Naive thymus-derived CD8-positive, alpha-beta T cell (primary cell): ENCODE measurements at places on chromosomes 2 and 18. TPM values are rescaled to one million over a fixed set of nuclear protein-coding genes. Genes with fewer than 3 reads are reported as not detected.

DNA sequence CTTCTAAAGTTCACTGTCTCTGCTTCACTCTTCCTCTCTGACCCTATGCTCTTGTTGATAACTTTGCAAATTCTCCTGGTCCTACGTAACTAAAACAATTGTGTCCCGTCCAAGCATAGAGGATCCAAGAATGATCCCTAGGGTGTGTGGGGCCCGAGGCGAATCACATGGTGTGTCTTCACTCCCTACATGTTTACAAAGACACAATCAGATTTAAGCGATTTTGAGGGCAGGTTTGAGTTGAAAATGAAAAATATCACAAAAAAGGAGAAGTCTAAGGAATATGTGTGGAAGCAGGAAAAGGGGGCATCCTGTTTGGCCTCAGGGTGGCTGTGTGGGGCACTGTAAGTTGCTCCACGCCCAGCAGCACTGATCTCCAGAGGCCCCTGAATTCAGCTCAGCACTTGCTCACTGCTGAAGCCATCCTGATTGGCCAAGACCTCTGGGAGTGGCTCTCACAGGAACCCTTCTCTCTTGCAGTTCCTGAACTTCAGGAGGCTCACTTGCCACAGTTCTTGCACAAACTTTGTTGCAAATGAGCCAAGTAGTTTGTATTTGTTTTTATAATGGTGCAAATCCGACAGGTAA is 363.6 kb downstream of the ZNF521 start:
- DNase-seq, result no peak

DNA sequence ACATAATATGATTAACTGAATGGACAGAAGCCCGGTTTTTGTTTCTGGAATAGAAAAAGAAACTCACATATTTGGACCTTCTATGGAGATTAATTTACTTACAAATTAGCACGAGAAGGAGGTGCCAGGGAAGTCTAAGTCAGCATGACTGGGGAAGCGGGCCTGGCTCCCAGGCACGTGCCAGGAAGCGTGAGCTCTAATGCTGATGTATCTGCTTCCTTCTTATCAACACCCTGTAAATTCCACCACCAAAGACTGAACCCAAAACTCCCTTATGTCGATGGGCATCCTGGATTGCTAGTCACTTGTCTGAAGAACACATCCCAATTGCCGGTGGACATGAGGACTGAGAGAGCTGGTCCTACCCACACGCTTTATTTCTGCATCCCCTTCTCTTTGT is 134.5 kb downstream of the GALNT14 start:
- DNase-seq, result no peak

DNA sequence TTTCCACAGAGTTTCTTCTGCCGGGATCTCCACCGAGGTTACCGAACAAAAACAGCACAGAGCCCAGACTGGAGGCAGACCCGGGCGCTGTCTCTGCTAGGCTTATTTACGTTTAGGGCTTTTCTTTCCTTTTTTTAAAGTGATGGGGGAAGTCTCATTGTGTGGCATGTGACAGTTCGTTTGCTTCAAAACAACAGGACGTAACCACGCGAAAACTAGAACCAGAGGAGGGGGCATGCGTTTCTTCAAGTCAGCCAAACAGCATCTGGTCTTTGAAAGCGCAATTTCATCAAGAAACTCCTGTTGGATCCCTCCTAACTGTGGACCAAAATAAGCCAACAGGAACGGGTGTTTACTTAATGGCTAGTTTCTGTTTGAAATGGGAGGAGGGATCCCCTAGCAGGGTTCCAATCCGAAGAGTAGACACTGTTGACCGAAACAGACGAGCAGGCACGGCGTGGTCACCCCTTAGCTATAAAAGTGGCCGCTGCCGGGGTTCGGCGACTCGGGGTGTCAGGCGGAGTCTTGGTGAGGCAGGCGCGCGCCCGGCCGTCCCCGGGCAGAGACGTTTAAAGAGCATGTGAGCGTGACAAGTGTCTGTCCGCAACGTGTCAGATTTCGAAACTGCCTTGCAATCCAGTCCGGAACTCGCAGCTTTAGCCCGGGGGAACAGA is 997 bp upstream of the TGIF1 start:
- peak; percentile 93 for DNase-seq

GRCh38 chr18:79738581-79739439 is 58.9 kb upstream of the KCNG2 start:
- DNase-seq, result no peak

- no peak for DNase-seq
Observed at GRCh38 chr2:20187331-20187730, 37.6 kb downstream of the SDC1 start.

- DNase-seq, result peak; percentile 11
Observed at GRCh38 chr2:226984750-226985582, 149.1 kb downstream of the RHBDD1 start.

- no peak for DNase-seq
Observed at GRCh38 chr2:30768708-30769480, 38.4 kb downstream of the CAPN13 start.

GRCh38 chr2:22824618-22825017 is 560.4 kb upstream of the KLHL29 start:
- DNase-seq, result no peak

- no peak for DNase-seq
Observed at GRCh38 chr18:67367540-67367939, 149.0 kb downstream of the DSEL start.

KATNAL2 gene
- 2.2 TPM for total RNA-seq

CD8A gene
- total RNA-seq, result 272 TPM

ALKAL2 gene
- not detected for total RNA-seq
